ENCODE measurements at places on chromosomes 1 and 21. TPM values are rescaled to one million over a fixed set of nuclear protein-coding genes. Genes with fewer than 3 reads are reported as not detected.

Gene HCN3
- 6.3 TPM for total RNA-seq

Gene KCNA3
- total RNA-seq: 22.0 TPM

Gene MROH9
- total RNA-seq: 0.34 TPM

Gene MKNK1
- total RNA-seq: 63.7 TPM

Gene SYCP1
- total RNA-seq: not detected

Gene TTC24
- not detected for total RNA-seq

Gene OR2T33
- not detected for total RNA-seq

Gene CIART
- 2.7 TPM for total RNA-seq

Gene GIPC2
- 0.33 TPM for total RNA-seq

Gene CREB3L4
- total RNA-seq: 7.8 TPM

Gene TPTE
- total RNA-seq: not detected

Gene PTGFR
- total RNA-seq: 0.78 TPM

Gene AK5
- not detected for total RNA-seq

Gene TUT4
- 73.9 TPM for total RNA-seq

Gene MYBPH
- total RNA-seq: 0.13 TPM

Gene BCL2L15
- 1.0 TPM for total RNA-seq

Gene LENEP
- not detected for total RNA-seq

Gene KRTAP6-1
- total RNA-seq: not detected

Gene OR2T2
- not detected for total RNA-seq

Gene THEM5
- not detected for total RNA-seq

Gene CD160
- not detected for total RNA-seq

Gene TSACC
- not detected for total RNA-seq

Gene IRF6
- 19.0 TPM for total RNA-seq

Gene OR14K1
- not detected for total RNA-seq

Gene SLC25A34
- total RNA-seq: 6.9 TPM

Gene GPR61
- total RNA-seq: not detected

Gene LAX1
- 2.1 TPM for total RNA-seq

Gene RER1
- 66.0 TPM for total RNA-seq

Gene KIAA1614
- total RNA-seq: 3.9 TPM
